ENCODE measurements at places on chromosomes 4 and X.
A peak's percentile ranks its signal among the peaks of the same experiment; 100 is the strongest.

GRCh38 chr4:180280726-180281297 lies 1962.4 kb upstream of the TENM3 start:
- peak; percentile 3 for DNase-seq

DNA sequence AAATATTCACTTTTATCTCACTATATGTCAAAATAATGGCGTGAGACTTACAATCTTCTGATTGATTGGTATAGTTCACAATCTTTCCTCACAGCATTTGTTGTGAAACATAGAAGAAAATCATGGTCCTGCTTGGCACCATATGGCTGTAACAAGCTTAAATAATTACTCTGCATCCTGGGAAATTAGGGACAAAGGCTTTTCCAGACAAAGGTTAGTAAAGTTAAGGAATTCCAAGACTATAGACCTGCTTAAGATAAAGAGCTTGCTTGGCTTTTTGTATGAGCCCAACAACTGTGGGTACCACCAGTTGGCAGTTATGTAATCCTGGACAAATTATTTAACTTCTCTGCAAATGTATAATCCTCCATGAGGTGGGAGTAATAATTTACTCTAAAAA lies 3.4 kb upstream of the PCDH18 start:
- no peak for DNase-seq

GRCh38 chr4:66575008-66575696 lies 904.9 kb upstream of the EPHA5 start:
- DNase-seq, result no peak

DNA sequence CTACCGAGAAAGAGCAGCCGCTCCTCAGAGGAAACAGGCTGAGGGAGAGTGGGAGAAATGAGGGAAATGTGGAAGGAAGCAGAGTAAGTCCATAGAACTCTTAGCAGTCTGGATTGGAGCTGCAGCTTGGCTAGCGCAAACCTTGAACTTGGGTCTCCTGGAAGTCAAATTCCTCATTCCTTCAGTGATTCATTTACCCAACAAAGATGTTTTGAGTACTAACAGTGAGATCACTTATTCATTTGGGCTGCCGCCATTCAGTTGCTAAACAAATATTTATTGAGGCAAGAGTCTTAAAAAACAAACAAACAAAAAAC lies 51.5 kb downstream of the SEL1L3 start:
- no peak for DNase-seq

DNA sequence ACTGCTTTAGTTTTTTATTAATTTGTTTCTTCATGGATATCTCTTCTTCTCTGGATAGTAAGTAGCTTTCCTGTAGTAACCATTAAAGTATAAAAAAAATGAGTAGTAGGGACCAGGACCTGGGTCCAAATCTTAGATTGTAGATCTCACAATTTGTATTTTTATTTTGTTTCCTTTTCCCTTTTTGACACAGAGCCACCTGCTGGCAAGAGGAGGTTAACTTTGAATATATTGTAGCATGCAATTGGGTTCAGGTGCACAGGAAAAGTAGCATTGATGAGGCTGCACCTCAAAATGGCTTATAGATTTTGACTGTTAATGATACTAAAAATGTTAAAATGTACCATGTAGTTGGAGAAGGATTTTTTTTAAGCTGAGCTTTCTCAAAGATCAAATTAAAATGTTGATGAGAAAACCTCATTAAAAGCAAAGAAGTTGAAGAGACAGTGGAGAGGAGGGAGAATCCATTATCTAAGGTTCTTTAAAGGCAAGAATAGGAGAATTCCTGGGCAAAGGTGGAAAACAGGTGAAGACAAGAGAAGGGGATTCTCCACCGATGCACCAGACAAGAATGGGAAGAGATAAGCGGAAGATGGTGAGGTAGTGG lies 48.3 kb upstream of the HPGDS start:
- no peak for DNase-seq

DNA sequence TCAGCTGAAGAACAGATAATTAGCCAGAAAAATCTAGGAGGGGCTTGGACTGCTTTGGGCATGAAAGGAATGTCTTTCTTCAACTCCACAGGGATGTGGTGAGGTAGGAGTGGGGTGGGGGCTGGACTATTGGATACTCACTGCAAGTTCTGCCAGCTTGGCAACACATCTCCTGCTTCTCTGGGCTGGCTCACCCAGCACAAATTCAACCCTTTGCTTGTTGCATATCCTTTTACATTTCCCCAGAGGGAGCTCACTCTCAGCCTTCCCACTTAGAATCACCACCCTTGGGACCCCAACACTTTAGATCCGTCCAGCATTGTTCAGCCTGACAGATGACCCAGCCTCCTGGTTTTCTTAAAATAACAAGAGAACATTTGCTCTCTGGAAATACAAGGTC lies 120.6 kb downstream of the KDR start:
- no peak for DNase-seq

DNA sequence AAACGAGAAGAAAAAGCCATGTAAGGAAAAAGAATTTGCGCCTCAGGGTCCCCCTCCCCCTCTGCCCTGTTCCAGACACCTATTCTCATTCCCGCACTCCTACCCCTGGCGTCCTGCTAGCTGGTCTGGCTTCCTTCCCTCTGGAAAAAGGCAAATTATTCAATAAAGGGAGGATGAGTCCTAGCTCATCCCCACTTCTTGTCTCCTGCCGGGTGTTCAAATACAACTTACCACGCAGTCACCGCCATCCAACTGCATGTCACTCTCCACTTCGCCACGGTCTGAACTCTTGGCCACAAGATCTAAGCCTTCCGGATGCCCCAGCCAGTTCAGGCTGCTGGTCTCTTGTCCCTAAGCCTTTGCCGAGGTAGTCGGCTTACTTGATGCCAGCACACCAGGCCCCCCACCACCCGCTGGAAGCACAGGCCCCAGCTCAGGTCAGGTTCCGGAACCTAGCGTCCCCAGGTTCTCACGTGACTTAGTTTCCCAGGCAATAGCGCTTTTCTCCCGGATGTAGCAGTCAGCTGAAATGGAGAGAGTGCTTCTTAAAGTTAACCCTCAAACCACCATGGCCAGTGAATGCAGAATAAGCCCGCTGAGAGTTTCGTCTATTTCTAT lies 209.6 kb upstream of the SPIN4 start:
- DNase-seq, result peak; percentile 73

- DNase-seq, result no peak
Observed at GRCh38 chrX:12877386-12877785, 10.5 kb downstream of the TLR7 start.

DNA sequence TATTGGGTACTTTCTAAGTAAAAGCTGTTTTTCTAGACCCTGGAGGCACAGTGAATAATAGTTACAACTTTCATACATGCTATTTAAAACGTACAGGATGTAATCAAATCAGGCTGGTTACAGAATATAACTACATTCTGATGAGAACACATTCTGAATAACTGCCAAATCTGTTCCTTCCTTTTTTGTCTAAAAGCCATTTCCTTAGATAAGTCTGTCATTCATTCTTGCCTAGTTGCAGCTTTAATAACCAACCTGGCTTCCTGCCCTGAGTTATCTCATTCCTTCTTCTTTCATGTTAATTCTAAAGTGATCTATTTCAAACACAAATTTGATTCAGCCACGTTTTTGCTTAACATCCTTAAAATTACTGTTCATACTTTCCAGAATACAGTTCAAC lies 189.7 kb upstream of the ITM2A start:
- no peak for DNase-seq

DNA sequence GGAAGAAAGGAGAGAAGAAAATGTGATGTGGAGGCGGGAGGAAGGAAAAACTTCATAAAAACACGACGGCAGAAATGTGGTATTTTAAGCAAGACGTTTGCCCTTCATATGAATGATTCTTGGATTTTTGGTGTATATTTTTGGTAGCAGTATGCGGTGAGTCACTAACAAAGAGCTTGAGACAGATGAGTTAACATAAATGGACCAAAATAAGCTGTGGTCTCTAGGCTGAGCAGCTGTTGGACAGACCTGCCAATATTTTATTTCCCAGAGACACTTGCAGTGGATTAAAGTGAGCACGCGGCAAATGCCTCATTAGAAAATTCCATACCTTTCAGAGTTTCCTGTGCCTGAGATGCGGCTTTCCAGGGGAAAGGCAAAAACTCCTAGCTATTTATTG lies 43.1 kb upstream of the RPS6KA3 start:
- DNase-seq, result no peak

DNA sequence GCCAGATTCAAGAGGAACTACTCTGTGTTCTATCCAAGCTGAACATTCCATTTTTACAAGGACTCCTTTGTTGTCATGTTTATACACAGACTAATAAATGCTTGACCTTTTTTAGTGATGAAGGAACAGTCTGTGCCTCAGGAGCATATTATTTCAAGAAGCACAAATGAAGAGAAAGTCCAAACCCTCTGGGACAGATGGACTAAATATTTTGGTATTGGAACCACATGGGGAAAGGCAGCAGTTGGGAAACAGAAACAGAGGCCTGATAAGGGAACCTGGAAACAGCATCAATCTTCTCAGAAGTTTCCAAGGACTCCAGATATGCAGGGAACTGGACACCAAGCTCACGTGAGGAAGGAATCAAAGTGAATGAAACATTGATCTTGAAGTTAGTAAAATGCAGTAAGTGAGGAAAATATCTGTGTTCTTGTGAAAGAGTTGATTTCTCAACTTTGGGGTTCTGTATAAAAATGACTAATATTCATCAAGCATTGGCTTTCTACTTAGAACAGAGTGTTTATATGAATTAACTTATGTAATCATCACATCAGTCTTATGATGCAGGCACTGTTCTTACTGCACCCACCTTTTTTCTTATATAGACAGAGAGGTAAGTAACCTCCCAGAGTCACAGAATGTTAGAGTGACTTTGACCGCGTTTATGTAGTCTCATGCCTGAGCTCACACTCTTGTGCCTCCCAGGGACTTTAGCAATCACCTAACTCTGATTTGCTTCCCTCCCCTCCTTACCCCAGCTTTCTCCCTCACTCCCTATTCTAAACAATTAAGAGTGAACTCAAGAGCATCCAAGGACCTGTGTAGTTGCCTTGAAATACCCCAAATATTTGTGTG lies 148.9 kb upstream of the JADE1 start:
- no peak for DNase-seq

DNA sequence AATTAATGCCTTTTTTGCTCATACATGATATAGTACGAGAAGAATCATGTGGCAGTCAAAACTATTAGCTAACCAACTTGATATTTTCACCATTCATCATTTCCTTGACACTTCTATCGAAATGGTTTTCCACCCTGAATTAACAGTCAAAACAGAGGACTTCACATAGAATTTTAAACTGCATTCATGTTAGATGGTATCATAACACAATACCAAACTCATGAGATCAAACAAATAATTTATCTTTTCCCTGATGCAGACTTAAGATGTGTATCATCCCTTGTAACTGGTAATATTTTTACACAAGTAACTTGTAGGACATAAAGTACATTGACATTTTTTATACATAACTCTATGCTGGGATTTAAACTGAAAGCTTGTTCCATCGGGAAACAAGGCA lies 18.2 kb upstream of the ANTXR2 start:
- no peak for DNase-seq

DNA sequence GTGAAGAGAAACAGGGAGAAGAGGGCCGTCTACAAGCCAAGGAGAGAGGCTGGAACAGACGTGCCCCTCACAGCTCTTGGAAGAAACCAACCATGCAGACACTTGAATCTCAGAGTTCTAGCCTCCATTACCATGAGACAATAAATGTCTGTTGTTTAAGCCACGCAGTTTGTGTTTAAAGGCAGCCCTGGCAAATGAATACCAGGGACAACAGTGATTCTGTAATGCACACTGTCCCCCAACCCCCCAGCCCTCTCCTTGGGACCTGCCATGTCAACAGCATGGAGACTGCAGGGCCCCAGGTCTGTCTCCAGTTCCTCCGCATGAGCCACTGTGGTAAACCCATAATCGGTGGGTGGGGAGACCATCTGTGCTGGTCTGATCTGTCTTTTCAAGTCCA lies 348.0 kb upstream of the KLF3 start:
- DNase-seq, result no peak

- no peak for DNase-seq
Observed at GRCh38 chr4:157204634-157205244, 15.8 kb upstream of the GRIA2 start.

GRCh38 chr4:26124753-26125321 lies 196.0 kb upstream of the RBPJ start:
- DNase-seq, result no peak

DNA sequence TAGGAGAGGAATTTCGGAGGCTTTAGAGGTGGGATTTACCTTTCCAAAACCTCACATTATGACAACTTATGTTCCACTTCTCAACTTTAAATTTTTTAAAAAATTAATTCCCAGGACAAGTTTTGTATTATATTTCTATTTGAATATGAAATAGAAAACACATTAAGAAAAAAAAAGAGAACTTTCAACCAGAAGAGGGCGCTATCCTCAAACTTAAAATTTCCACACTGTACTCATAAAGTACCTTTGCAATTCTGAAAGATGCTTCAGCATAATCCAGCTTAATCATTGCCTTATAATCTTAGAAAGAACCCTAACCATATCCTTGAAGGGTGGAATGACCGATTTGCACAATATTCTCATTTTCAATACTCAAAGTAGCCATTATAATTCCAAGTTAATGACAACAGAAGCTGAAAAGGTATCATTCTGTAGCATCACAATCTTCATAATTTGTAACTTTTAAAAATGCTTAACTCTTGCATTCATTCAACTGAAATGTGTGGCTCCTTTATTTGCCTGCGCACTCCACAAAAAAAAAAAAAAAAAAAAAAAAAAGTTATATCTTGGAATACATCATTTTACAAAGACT lies 158.0 kb downstream of the KCNIP4 start:
- DNase-seq, result no peak

GRCh38 chr4:183297675-183298074 lies 22.4 kb downstream of the CLDN22 start:
- DNase-seq, result no peak

DNA sequence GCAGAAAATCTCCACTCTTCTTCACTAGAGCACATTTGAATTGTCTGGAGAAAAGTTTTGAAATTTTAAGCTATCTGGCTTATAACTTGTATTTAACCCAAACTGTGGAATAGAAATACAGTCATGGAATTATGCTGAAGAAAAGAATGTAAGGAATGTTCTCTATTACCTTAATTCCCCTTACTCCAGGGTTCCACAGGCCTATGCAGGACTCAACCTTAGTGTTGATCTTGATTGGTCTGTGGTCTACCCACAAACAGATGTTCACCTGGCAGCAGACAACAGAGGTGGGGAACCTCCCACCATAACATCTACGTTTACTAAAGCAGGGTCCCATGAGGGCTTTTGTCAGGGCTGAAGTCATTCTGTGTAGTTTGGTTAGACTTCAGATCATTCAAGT lies 189.3 kb upstream of the GPRIN3 start:
- no peak for DNase-seq

DNA sequence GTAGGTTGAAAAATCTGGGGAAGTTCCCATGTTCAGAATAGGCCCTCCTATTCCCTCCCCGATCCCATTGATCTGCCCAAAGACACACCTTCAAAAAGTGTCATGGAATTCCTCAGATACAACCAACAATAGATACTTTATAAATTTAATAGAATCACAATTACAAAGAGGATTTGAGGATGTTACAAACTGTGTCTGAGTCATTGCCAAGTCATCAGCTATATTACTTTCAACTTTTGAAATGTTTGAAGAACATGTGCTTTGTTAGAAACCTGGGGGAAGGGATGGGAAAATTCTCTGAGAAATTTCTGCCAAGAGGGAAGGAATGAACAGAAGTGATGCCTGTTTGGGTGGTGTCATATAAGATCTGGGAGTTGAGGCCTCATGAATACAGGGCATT lies 46.7 kb downstream of the KCNIP4 start:
- DNase-seq, result no peak
